ENCODE measurements at places on chromosomes 7 and 10.

DNA sequence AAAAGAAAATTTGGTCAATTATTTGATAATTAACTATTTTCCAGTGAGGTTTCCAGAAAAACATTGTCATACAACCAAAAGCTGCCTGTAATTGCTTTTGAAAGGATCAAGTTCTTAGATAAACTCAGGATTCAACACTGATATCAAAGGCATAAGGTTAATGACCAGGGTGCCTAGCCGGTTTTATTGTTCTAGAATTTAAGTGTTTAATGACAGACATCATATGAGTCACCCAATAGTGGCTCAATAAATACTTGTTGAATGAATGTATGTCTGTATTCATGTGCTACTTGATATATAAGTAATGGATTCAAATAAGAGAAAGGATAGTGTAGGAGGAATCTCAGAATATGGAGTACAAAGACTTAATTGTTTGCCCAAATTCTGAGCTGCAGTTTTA is 196.1 kb upstream of the LRGUK start:
- no peak for DNase-seq

GRCh38 chr7:92693519-92693918 is 103.3 kb upstream of the FAM133B start:
- no peak for DNase-seq

DNA sequence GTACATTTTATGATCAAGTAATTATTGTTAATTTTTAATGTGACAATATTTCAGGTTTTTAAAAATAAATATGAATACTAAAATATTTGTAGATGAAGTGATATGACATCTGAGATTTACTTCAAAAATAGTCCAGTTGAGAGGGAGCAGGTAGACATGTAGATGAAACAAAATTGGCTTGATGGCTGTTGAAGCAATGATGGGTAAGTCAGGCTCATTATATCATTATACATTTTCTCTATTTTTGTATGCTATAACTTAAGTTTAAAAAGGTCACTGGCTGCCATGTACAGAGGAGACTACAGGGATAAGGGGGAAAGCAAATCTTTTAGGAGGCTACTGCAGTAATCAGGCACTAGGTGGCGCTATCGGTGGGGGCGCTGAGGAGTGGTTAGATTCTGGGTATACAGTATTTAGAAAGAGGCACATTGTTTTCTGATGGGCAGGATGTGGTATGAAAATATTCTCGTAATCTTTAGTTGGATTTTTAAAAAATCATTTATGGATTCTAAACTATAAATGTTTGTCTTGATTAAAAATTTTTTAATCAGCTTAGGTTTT is 189.8 kb upstream of the IMMP2L start:
- DNase-seq = peak; percentile 14

GRCh38 chr10:77297393-77297739 is 340.2 kb downstream of the KCNMA1 start:
- DNase-seq = no peak

- DNase-seq = no peak
Measured at GRCh38 chr7:157278167-157278790, 58.5 kb upstream of the DNAJB6 start.

- DNase-seq = no peak
Measured at GRCh38 chr7:45919993-45920459, 1.0 kb downstream of the IGFBP3 start.

DNA sequence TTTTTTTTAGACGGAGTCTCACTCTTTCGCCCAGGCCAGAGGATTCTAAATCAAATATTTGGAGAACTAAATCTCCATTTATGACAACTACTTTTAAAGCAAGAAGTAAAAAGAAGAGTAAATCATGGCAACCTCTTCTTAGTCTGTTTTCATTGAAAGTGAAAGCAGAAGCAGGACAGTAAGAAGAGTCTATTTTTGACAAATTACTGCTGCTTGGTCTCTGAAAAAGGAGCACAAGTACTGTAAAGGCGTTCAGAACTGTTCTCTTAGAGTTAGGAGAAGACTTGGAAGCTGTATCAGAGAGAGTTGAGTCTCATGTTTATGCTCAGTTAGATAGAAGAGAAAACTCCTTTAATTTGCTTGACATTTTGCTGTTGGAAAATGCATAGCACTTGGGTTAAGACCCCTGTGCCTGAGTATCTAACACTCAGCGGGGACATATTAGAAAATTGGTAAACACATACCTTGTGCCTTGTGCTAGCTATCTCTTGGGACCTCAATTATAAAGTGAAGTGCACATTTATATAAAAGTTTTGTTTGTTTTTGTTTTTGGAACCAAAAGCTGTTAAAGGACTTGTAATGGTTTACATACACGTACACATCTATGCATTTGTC is 433.0 kb downstream of the ANKRD7 start:
- no peak for DNase-seq

GRCh38 chr7:39910108-39910869 is 39.8 kb upstream of the CDK13 start:
- no peak for DNase-seq

- DNase-seq = no peak
Measured at GRCh38 chr10:46319389-46319788, 32.6 kb downstream of the ANTXRL start.

DNA sequence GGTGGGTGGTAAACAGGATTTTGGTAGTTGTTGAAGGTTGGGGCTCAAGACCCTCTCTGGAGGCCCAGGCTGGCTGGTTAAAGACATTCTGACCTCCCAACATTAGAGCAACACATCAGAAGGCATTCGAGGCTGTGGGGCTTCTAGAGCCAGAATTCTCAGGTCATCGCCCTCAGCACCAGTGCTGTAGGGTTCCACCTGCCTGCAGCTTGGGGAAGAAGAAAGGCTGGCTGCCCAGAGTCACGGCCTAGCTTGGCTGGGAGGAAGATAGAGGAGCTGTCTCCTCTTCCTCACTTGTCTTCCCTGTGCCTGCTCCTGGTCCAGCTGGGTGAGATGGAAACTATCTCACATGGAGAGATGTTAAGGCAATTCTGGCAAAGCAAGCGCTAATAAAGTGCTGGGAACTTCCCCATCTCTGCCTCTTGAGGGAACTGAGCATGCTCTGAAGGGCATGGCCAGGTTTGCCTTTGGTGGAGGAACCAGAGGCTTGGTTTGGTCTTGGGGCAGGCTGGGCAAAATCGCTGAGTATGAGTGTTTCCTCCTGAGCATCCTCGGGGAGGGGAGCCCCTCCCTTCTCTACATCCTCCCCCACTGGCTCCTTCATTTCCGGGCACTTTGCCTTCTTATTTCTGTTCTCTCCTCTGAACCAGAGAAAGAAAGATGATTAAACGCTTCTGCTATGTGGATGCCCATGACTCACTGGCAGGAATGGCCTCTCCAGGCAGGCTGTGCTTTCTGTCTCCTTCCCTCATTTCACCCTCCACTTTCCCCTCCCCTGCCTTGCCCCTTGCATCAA is 509.0 kb upstream of the PODXL start:
- no peak for DNase-seq

- DNase-seq = no peak
Measured at GRCh38 chr7:96236198-96237039, 85.5 kb downstream of the SLC25A13 start.

DNA sequence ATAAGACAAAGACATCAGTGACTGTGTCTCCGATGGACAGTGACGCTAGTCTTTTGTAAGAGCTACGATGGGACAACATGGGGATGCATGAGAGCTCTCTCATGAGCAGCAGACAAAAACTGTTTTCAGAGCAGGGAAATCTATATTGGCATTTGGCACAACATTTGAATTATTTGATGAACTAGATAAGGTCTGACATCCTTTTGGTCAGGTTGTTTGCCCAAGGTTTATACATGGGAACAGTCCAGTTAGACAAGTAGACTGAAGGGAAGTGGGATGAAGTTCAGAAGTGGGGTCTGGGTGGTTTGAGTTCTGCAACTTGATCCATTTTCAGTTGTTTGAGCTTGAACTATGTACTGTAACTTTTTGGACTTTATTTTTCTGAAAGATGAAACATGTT is 50.8 kb downstream of the BUB3 start:
- no peak for DNase-seq

GRCh38 chr7:50349963-50350944 is 45.7 kb downstream of the IKZF1 start:
- DNase-seq = peak; percentile 60

GRCh38 chr7:954330-955238 is at the start of gene ADAP1:
Gene ADAP1, minus strand, starts transcription at chr7:954680. Its CDS starts 203 bp downstream, at chr7:954477.
- DNase-seq = peak; percentile 33

DNA sequence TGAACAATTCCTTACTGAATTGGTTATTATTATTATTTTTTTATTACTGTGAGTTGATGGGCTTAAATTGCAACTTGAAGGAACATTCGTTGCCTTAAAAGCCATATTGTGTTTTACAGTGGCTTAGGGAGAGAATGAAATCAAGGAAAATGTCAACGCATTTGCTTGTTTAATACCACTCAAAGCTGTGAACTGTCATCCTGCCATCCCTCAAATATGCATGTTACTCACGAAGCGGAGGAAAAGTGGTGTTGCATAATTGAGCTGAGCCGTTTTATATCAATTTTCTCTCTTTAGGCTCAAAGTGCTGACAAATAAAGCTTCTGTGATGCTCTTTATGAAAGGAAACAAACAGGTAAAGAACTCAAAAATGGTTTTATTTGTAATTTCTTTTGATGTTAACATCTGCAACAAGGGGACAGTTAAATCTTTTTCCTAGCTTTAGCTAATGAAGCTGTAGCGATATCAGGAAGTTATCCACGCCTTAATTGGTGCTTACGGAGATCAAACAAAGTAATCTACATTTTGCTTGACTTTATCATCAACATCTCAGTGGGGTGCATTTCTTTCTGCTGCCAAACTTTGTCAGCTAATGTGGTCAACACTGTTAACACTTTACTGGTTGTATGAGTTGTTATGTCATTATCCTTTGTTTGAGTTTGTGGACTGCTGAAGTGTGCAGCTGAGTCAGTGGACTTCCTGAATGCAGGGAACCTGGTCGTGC is 33.1 kb downstream of the GLRX3 start:
- no peak for DNase-seq

GRCh38 chr7:131045526-131045925 is 282.1 kb upstream of the MKLN1 start:
- DNase-seq = no peak

DNA sequence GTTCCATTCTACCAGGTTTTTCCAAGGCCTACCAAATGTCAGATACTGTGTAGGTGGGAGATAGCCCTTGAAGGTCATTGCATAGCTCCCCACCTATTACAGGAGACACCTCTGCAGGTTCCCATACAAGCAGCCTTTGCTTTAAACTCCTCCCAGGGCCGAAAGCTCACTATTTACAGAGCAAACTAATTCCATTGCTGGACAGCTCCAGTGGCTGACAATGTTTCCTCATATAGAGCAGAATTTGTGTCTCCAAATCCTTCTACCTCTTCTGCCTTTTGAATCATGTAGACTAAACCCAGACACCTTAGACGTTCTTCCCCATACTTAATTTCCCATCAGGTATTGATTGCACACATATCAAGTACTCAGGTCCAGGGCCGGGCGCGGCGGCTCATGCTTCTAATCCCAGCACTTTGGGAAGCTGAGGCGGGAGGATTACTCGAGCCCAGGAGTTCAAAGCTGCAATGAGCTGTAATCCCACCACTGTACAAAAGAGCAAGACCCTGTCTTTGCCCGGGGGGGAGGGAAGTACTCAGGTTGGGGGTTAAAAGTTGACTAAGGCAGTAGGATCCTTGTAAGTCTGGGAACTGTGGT is 2.1 kb downstream of the CNNM1 start:
- no peak for DNase-seq

GRCh38 chr7:80859272-80859970 is 59.4 kb downstream of the SEMA3C start:
- DNase-seq = no peak

GRCh38 chr7:100465702-100466311 is 1.7 kb upstream of the SPACDR start:
- no peak for DNase-seq

DNA sequence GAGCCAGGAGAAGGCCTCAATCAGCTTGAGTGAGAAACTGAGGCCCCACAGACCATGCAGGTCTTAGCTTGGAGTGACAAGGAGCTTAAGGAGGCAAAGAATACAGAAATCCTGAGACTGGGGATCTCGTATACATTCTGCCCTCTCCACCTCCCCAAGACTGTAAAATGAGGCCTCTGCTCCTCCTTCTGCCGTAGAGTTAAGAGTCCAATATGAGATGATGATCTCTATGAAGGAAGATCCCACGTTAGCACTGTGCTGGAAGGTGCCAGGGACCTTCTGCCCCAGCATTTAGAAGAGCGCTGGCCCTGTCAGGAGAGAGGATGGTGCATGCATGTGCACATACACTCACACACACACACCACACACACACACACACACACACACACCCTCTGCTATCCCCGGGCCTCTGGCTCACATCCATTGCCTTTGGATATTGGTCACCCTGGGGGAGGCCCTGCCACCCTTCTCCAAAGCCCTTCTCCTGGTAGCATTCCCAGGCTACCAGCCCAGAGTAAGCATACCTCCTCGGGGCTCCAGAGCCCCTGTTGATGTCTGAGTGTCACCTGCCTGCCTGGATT is 15.0 kb downstream of the ZCCHC24 start:
- DNase-seq = no peak

GRCh38 chr7:721619-722248 is 4.8 kb upstream of the DNAAF5 start:
- DNase-seq = no peak

GRCh38 chr10:13669182-13669855 is 82.6 kb downstream of the PRPF18 start:
- no peak for DNase-seq

- no peak for DNase-seq
Measured at GRCh38 chr10:113541549-113541927, 11.3 kb upstream of the HABP2 start.

DNA sequence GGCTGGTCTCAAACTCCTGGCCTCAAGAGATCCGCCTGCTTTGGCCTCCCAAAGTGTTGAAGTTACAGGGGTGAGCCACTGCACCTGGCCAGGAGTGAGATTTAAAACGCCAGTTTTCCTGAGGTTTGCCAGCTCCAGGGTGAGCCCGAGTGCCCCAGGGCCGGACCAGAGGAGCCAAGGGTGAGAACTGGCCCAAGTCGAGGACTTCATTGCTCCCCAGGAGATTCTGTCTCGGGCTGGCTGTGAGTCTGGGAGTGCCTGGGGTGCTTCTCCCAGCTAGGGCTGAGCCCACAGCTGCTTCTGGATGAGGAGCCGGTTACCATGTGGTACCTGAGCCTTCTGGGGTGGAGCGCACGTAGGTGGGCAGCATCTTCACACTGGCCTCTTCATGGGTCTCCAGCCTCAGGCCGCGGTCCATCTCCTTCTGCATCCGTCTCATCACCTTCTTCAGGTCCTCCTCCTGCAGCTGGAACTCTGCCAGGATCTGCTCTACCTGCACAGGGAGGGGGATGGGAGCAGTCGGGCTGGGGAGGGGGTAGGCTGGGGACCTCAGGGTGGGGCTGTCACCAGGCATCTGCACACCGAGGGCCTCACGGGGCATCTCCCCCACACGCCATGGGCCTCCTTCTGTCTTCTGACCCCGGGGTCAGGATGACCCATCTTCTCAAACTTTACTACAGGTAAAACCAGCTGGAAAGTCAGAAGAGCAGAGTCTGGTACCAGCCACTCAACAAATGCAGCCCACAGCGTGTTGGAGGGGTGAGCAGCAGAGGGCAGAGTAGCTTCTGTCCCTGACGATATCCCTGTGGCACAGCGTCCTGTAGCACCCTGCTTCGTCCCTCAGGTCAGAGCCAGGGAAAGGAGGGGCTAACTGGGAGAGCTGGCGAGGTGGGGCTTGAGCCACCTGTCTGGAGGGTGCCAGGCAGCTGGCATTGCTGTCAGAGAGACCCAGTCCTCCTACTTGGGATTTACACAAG is 12.1 kb upstream of the MYL7 start:
- DNase-seq = no peak

- DNase-seq = no peak
Measured at GRCh38 chr7:91264046-91264923, at the start of gene FZD1. Gene FZD1, plus strand, starts transcription at chr7:91264433. Its CDS starts 448 bp downstream, at chr7:91264881.

Measured in activated gamma-delta T cell treated with anti-CD3 and anti-CD28 coated beads, Interleukin-2, amount 50 U/mL, for 16 hours (primary cell).